ENCODE measurements at places on chromosomes 1 and 21. TPM values are rescaled to one million over a fixed set of nuclear protein-coding genes. Genes with fewer than 3 reads are reported as not detected.
A peak's percentile ranks its signal among the peaks of the same experiment; 100 is the strongest.

DNA sequence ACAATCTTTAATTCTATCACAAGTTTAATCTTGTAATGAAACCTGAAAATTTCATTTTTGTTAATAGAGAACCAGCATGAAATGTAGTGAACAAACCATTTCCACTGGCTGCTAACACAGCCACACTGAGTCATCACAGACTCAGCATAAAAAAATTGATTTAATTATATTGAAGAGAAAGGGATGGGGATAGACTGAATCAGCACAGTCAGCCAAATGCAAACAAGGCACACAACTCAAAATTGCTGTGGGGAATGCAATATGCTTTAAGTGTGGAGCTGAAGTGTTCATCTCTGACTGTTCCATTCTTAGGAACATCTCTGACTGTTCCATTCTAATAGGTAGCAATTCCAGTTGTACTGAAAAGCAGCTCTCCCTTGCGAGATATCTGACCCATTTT lies 299.8 kb downstream of the MRPL39 start:
- H3K4me1 ChIP-seq: peaks cover 9% of the 10 kb centered on the region
- peak; percentile 73 for DNase-seq
- H3K36me3 ChIP-seq: no peaks in the 10 kb centered on the region
- H3K27me3 ChIP-seq: no peaks in the 10 kb centered on the region
- H3K4me3 ChIP-seq: no peak overlapping the region
- H3K27ac ChIP-seq: no peak overlapping the region

GRCh38 chr1:44604157-44604955 lies 69.9 kb downstream of the TMEM53 start:
- H3K27me3 ChIP-seq: 0 out of 2 replicates have a peak, but pooled peaks cover 4% of the 10 kb centered on the region
- H3K36me3 ChIP-seq: no peaks in the 10 kb centered on the region
- H3K4me3 ChIP-seq: no peak overlapping the region
- H3K4me1 ChIP-seq: peaks cover 32% of the 10 kb centered on the region
- no peak for DNase-seq
- no peak overlapping the region for H3K27ac ChIP-seq

DNA sequence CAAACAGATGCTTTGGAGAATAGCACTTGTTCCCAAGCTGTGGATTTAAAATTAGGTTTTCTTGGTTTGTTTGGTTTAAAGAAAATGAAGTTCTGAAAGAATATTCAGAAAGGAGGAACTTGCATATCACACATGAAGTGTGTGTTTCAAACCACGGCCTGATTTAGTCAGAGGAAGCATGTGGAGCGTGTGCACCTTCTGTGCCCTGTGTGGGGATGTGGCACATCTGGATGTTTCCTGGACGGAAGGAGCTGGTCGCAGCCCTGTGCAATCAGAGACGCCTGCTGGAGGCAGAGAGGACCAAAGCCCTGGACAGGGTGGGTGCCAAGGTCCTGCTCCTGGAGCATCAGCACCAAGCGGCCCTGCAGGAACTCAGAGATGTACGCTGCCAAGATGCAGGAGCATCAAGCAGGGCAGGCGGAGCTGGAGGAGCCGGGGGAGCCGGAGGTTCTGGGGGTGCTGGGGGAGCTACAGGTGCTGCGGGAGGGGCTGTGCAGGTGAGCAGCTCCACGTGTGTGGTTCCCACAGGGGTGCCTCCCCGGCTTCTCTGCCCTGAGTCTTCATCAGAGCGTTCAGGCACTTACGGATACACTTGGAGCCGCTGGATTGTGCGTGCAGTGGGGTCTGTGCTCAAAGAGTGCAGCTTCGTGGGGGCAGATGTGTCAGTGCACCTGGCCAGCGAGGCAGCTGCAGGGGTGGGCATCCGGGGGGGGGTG lies 45.7 kb downstream of the PCNT start:
- peaks cover 23% of the 10 kb centered on the region for H3K36me3 ChIP-seq
- DNase-seq: no peak
- H3K27me3 ChIP-seq: no peaks in the 10 kb centered on the region
- no peaks in the 10 kb centered on the region for H3K4me1 ChIP-seq

GRCh38 chr1:228166170-228166936 lies 749 bp downstream of the IBA57 start:
- peak overlapping the region; percentile 93 for H3K27ac ChIP-seq
- peak overlapping the region; percentile 77 for H3K4me3 ChIP-seq
- no peaks in the 10 kb centered on the region for H3K27me3 ChIP-seq

DNA sequence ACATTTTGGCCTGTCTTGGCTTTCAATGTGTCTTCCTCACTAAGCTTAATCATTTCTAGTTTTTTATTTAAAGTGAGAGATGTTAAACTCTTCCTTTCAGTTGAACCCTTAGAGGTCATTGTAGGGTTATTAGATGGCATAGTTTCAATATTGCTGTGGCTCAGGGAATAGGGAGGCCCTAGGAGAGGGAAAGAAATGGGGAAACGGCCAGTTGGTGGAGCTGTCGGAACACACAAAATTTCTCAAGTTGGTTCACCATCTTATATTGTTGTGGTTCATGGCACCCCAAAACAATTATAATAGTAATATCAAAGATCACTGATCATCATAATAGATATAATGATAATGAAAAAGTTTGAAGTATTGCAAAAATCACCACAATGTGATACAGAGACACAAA lies 31.4 kb upstream of the KAZN start:
- peak; percentile 23 for DNase-seq
- no peak overlapping the region for H3K4me3 ChIP-seq
- no peak overlapping the region for H3K27ac ChIP-seq
- H3K36me3 ChIP-seq: no peaks in the 10 kb centered on the region

GRCh38 chr1:115230281-115230680 lies 107.8 kb downstream of the NGF start:
- H3K27ac ChIP-seq: peak overlapping the region; percentile 48
- H3K4me3 ChIP-seq: no peak overlapping the region
- no peaks in the 10 kb centered on the region for H3K27me3 ChIP-seq
- DNase-seq: peak; percentile 80
- H3K4me1 ChIP-seq: peaks cover 30% of the 10 kb centered on the region

DNA sequence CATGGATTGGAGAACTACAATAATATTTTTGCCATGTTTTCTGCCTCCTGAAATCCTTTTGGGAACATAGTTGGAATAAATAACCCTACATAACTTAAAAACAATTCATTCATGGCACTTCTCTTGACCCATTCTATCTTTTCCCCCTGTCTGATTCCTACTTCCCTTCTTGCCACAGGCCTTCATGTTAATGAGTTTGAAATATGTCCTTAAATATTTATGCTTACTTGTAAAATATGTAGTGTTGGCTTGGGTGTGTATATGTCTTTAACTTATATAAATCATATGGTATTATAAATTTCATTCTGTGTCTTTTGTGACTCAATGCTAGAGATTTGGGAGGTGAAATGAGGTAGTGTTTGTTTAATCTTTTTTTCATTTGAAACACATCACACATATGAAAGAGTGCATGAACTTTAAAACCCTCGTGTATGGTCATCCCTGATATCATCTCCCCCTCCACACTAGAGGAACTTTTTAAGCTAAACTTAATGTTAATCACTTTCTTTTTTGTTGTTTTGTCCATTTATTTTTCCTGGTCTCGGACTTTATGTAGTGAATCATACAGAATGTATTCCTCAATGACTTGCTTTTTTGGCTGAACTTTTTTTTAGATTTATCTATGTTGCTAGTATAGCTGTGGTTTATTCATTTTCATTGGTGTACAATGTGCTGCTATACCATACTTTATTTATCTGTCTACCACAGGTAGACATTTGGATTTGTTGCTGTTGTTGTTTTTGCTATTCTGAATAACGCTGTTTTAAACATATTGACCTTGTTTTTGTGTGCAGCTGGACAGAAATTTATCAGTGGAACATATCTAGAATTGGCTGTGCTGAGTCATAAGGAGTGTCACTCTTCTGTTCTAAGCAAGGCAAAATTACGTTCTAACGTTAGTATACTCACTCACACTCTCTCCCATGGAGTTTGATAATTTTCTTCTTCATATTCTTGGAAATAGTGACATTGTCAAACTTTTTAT lies 441.6 kb downstream of the PLPP3 start:
- peak; percentile 15 for DNase-seq
- H3K4me3 ChIP-seq: no peak overlapping the region
- H3K4me1 ChIP-seq: peaks cover 9% of the 10 kb centered on the region
- H3K27ac ChIP-seq: no peak overlapping the region
- no peaks in the 10 kb centered on the region for H3K27me3 ChIP-seq

- H3K4me1 ChIP-seq: peaks cover 30% of the 10 kb centered on the region
- H3K4me3 ChIP-seq: no peak overlapping the region
- no peak overlapping the region for H3K27ac ChIP-seq
- no peaks in the 10 kb centered on the region for H3K36me3 ChIP-seq
- H3K27me3 ChIP-seq: no peaks in the 10 kb centered on the region
Measured at GRCh38 chr1:22806584-22806983, 95.9 kb downstream of the EPHB2 start.

DNA sequence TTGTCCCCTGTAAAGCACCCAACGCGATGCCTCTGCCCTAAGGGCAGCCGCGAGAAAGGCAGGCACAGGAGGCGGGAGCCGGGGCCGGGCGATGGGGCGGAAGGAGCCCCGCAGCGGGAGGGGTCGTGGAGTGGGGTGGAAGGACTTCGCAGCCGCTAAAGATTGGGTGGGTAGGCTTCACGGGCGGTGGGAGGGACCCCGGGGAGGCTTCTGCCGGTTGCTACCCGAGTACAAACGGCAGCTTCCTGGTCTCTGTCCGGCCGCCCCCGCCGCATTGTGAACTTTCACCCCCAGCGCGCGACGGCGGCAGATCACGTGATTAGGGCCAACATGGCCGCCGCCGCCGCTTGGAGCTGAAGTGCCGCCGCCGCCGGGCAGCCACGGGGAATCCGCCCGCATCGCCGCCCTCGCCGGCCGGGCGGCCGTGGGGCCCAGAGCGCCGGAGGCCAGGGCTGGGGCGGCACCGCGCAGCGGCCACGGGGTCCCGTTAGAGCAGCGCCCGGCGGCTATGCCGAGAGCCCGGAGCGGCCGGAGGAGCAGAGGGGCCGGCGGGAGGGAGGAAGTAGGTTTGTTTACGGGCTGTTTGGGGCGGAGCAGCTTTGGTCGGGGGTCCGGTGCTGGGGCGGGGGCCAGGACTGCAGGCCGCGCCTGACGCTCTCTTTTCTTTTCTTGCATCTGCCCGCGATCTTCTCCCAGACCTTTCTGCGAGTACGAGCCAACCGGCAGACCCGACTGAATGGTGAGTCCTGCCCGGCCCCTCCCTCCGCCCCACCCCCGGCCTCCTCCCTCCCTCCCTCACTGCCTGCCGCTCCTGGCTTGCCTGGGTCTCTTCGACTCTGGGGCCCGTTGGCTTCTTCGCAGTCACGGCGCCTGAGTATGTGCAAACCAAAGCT lies 42.4 kb downstream of the TMEM53 start:
- peaks cover 47% of the 10 kb centered on the region for H3K4me1 ChIP-seq
- peaks cover 14% of the 10 kb centered on the region for H3K36me3 ChIP-seq
- no peaks in the 10 kb centered on the region for H3K27me3 ChIP-seq
- DNase-seq: peak; percentile 64

- H3K27ac ChIP-seq: no peak overlapping the region
- H3K36me3 ChIP-seq: no peaks in the 10 kb centered on the region
- H3K4me3 ChIP-seq: no peak overlapping the region
- no peaks in the 10 kb centered on the region for H3K27me3 ChIP-seq
- peaks cover 38% of the 10 kb centered on the region for H3K4me1 ChIP-seq
Measured at GRCh38 chr21:32477424-32477745, 64.9 kb downstream of the EVA1C start.

DNA sequence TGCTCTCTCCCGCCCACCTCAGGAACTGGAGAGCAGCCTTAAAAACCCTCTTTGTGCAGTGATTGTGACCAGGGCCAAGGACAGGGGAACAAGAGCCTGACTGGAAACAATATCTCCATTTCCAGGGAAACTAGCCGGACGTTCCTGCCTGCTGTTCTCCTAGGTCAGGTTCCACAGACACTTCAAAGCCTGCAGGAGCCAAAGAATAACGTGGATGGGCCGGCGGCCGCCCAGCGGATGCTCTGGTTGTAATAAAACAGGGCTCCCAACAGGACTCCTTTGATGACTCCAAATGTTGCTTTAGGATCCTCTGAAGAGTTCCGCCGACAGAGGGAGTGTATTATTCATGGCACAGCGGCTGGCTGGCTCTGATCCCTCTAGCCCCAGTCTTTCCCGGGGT lies 162.2 kb downstream of the PLXNA2 start:
- no peak for DNase-seq
- no peaks in the 10 kb centered on the region for H3K36me3 ChIP-seq
- no peak overlapping the region for H3K27ac ChIP-seq

DNA sequence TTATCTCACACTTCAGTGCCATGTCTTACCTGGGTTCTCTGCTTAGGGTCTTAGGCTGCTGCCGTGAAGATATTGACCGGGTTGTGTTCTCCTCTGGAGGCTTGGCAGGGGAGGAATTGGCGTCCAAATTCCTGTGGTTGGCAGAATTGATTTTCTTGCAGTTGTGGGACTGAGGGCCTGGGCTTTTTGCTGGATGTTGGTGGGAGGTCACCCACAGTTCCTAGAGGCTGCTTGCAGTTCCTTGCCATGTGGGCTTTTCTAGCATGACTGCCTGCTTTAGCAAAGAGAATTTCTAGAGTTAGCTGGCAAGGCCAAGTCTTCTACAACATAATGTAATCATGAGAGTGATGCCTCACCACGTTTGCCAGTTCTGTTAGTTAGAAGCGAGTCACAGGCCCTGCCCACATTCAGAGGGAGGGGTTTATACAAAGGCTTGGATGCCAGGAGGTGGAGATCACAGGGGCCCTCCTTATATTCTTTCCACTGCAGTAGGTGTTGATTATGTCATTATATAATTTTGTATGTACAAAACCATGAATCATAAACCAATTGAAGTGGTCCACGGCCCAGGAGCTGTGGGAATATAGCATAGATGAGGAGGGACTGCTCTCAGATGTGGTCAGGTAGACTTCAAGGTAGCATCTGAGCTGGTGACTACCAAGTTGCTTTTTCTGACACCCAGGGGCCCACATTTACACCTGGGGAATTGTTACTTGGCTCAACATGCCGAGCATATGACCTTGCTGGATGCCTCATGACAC lies 6.6 kb downstream of the UBL4B start:
- H3K27ac ChIP-seq: no peak overlapping the region
- peak; percentile 26 for DNase-seq
- H3K27me3 ChIP-seq: peaks cover 16% of the 10 kb centered on the region
- no peak overlapping the region for H3K4me3 ChIP-seq
- H3K36me3 ChIP-seq: no peaks in the 10 kb centered on the region

Gene FAM72C
- 4.3 TPM for total RNA-seq

Gene TMEM61
- total RNA-seq: 0.95 TPM

Gene RAB3B
- total RNA-seq: 4.5 TPM

Gene HTR6
- total RNA-seq: not detected

Gene ARL8A
- 20.4 TPM for total RNA-seq

Gene RAVER2
- total RNA-seq: 12.2 TPM
